ENCODE measurements at places on chromosomes 2 and 18. TPM values are rescaled to one million over a fixed set of nuclear protein-coding genes. Genes with fewer than 3 reads are reported as not detected.

The ADNP2 gene
- polyA plus RNA-seq = 11.2 TPM

The CAVIN2 gene
- 129 TPM for polyA plus RNA-seq

GRCh38 chr2:232377841-232378734 lies 463 bp upstream of the ALPP start:
- DNase-seq = no peak

GRCh38 chr2:32750880-32751279 lies 123.0 kb downstream of the TTC27 start:
- no peak for DNase-seq

The MCM6 gene
- 14.5 TPM for polyA plus RNA-seq

The ZC3H6 gene
- polyA plus RNA-seq = 3.3 TPM

The KCTD1 gene
- polyA plus RNA-seq = 9.7 TPM

GRCh38 chr2:134640494-134640893 lies 78.3 kb downstream of the TMEM163 start:
- DNase-seq = no peak

The FOXD4L1 gene
- 0.03 TPM for polyA plus RNA-seq

DNA sequence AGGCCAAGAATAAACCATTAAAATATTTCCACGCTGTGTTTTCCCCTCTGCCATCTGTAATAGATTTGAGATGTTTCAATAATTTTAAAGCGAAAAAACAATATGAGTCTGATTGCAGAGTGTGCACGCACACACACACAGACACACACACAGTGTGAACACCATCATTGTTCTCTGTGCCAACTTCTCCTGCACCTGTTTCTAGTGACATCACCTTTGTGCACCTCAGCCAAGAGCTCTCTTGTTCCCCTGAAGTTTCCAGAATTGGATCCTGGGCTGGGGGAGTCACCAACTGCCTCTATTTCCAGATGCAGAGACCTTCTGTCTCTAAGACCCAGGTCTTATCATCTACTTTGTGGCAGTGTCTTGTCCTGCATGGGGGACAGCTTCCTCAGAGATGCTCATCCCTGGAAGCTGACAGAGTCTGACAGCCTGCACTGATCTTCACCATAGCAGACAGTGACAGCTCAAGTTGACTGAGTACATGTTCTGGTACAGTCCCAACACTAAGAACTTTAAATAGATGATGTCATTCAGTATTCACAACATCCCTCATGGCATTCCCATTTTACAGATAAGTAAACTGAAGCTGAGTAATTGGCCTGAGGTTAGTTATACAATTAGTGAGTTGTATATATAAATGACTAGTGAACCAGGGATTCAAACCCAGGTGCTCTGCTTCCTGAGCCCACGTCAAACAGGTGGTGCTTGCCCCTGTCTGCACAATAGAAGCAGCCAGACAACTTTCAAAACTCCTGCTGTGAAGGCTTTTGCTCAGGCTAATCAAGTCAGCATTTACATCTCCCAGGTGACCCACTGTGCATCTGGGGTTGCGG lies 39.4 kb downstream of the ACOXL start:
- DNase-seq = no peak

GRCh38 chr2:61214171-61214570 lies 52.2 kb downstream of the C2orf74 start:
- no peak for DNase-seq

GRCh38 chr2:229660951-229661350 lies 53.4 kb downstream of the DNER start:
- no peak for DNase-seq

GRCh38 chr2:225558399-225559071 lies 159.0 kb downstream of the NYAP2 start:
- DNase-seq = no peak

DNA sequence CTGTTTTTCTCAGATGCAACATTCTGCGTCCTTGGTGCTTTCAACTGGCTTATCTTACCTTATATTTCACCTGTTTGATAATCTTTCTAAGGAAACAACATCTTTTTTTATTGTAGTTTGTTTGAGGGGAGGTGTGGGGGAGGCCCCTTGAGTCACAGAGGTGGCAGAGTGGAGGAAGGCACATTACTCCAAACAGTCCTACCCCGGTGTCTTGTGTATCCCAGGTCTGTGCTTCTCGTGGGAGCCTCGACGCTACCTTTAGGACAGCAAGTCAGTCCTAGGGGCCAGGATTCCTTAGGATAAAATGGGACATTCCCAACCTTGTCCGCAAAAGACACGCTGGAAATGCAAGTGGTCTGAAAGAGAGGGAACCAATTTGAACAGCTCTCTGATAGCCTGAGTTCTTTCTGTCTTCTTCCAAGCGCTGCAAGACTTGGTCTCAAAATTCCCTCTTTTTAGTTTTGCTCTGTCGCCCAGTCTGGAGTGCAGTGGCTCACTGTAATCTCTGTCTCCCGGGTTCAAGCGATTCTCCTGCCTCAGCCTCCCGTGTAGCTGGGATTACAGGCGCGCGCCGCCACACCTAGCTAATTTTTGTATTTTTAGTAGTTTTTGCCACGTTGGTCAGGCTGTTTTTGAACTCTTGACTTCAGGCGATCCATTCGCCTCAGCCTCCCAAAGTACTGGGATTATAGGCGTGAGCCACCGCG lies 4.0 kb downstream of the GATA6 start:
- DNase-seq = no peak

The NEU2 gene
- not detected for polyA plus RNA-seq

DNA sequence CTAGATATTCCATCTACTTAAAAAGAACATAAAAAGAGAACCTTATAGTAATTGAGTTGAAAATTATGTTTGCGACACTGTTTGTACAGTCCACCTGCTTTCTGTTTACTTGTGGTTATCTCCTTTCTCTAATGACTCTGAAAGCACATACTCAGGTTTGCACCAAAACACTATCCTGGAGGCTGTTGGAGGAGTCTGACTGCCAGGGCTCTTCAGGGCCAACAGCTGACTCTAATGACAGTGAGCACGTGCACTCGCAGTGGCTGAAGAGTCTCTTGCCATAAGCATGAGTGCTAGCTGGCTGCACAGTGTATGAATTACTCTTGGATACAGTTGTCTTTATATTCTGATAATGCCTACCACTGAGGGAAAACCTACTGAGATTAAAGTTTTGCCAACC lies 16.7 kb upstream of the GLS start:
- no peak for DNase-seq

- no peak for DNase-seq
Measured at GRCh38 chr2:222782201-222782730, 78.6 kb upstream of the ACSL3 start.

- DNase-seq = no peak
Measured at GRCh38 chr2:71502941-71503738, 49.8 kb downstream of the DYSF start.

DNA sequence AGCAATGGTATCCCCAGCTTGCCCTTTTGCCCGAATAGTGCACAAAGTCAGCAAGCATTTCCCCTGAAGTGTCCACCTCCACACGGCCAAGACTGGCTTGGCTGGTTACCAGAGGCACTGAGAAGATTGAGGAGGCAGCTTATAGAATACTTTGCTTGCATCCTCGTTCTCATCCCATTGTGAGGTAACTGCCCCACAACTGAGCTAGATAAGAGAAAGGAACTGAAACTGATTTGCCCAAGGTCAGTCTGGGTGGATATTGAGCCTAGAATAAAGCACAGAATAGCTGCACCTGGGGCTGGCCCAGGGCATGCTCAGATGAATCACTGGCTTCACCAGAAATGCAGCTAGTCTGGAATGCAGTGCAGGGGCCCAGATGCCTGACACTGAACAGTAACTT lies 32.7 kb upstream of the MAP4K3 start:
- DNase-seq = no peak

DNA sequence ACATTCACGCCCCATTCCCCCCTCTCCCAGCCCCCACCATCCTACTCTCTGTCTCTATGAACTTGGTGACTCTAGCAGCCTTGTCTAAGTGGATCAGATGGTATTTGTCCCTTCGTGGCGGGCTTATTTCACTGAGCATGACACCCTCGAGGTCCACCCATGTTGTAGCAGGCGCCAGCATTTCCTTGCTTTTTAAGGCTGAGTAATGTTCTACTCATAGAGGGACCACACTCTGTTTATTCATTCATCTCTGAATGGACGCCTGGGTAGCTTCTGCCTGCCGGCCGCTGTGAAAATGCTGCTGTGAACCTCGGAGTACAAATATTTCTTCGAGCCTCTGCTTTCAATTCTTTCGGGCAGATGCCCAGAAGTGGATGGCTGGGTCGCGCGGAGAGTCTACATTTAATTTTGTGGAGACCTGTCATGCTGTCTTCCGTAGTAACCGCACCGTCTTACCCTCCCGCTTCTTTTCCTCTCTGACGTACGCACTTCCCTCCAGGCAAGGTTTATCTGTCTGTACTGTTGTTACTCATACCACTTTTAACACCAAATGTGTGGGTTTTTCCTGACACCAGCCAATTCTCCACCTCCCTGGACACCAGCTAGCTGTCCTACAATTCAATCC lies 5.6 kb downstream of the CROCC2 start:
- DNase-seq = no peak

GRCh38 chr2:128445523-128445900 lies 126.8 kb upstream of the HS6ST1 start:
- DNase-seq = no peak

GRCh38 chr2:38713338-38713737 lies 37.8 kb downstream of the SRSF7 start:
- DNase-seq = no peak

The DSG1 gene
- polyA plus RNA-seq = not detected

DNA sequence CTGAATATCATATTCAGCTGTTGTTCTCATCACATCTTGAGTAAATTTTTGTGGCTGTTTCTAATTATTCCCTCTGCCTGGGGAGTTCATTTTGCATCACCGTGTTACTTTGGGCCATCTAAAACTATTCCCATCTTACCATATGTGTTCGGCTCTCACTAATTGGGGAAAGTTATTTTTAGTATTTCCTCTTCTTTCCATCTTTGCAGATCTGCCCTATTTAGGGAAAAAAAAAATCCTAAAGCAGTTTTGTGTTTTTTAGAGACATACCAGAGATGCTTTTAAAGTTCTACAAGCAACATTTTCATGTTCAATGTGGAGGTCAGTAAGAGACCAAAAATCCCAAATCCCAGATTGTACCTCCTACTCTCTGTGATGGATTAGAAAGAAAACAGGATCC lies 111.3 kb upstream of the NDUFV2 start:
- no peak for DNase-seq

DNA sequence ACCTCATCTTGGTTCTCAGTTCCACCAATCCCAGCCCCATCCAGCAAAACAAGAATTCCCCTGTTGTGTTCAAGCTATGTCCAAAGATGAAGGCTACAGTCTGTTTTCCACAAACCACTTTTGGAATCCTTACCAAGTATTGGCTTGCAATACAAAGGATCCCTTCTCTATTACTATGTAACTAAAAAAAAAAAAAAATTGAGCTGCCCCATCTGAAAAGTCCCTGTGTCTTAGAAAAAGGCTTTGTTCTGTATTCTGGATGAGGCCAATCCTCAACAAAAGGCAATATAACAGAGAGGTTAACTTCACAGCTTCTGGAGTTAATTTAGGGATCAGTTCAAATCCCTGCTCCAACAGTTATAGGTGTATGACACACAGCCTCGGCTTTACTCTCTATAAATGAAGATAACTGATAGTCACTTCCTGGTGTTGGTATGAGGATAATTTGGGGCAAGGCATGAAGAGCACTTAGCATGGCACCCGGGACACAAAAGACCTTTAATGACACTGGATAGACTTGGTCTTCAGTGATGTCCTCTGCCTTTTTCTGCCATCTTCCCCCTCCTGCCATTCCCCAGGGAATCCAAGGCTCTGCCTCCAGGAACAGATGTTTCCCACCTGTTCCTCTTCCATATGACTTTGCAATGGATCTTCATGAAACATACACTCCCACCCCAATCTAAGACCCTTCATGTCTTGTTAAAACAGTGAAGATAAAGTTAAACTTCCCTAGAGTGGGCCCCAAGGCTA lies 61.2 kb upstream of the ATL2 start:
- no peak for DNase-seq

The SCN3A gene
- polyA plus RNA-seq = 0.89 TPM

Data from urinary bladder (tissue), 4 donors.